ENCODE measurements at places on chromosomes 4 and X.

DNA sequence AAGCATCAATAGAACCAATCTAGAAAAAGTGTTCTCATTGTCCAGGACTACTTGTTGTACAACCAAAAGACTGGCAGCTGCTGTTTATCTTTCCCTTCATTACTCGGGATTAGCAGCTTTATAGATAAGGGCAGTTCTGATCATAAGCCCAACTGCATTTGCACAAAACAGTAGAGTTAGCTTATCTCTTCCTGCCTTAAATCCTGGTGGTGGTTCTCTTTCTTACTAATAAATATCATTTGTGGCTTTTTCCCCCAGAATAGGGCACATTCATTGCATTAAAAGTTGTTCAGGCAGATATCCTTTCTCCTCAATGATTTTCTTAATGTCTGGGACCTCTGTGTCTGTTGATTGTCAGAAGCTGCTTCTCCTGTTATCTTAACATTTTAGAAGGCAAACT lies 20.2 kb upstream of the RRAGB start:
- no peak for DNase-seq

DNA sequence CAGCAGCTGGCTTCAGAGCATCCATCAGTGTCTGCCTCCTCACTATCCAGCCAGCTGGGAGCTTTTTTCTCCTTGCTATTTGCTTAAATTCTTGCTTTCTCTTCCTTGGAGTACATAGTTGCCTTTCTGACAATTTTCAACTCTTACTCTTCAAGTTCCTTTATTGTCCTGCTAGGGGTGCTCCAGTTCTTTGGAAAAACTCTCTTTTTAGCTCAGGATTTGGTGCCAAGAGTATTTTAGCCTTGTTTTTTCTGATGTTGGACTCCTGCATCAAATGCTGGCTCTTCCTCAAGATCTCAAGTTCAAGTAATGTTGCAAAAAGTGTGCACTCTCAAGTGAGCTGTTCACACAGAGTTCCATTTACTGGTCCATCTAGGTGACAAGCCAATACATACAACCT lies 126.4 kb downstream of the KDR start:
- no peak for DNase-seq

DNA sequence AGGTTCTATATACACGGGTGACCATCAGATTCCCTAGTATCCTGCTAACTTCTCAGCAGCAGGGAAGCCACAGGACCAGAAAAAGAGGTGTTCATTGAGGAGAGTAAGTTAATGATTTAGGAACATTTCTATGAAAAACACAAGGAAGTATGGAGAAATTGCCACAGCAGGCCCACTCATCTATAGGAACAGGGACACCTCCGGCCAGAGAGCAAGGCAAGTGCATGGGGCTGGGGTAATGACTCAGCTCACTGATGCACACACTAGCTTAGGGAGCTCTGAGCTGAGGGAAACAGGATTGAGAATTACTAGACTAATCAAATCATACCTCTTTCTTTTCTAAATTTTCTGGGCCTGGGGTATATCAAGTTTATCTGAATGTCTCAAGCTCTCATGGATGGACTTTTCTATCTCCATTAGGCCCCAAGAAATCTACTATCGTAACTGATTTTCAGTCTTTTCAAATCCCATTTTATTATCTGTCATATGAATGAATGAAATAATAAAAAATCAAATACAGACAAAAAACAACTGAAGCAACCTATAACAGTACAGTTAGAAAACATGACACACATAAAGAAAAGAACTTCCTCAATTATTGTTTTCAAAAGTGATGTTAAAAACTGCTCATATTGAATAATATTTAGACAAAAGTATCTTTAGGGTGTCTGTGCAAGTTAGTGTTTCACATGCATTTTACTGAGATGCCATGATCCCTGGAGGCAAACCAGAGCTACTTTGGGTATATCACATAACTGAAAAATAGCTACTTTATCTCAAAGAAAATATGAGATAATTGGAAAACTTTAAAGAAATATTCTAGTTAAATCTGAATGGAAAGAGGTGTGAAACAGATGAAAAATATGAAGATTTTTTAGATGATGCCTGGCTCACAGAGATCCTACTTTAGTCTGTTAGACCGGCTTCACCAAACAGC lies 89.8 kb downstream of the FBXO8 start:
- DNase-seq, result no peak

GRCh38 chrX:139201924-139202323 lies 328.6 kb upstream of the F9 start:
- DNase-seq, result no peak

DNA sequence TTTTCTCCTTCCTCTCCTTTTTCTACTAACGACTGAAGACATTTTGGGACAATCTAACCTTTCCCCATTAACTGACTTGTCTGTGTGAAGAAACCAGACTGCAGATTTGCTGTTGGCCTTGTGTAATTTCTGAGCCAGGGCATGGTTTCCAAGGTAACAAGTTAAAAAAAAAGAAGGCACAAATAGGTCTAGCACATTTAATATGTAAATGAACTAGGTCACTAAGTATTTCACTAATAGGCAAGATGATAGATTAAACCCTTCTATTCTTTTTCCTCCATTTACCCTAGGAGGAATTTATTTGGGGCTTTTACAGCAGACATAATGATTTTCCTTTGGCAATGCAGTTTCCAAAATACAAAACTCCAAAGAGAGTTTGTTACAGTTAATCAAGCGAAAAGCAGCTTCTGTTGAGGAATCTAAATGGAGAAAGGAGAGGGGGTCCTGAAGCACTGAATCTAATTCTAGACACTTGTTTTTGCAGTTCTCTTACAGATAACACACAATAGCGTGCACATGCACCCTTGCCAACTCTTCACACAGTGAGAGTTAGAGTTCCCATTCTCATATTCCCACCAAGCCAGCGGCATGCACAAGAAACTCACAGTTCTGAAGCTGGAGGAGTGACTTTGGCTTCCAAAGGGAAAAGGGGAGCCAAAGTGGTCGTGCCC lies 72.0 kb downstream of the TSPAN5 start:
- no peak for DNase-seq

- no peak for DNase-seq
These were observed 167.8 kb upstream of the FAM241A start for GRCh38 chr4:111977419-111977965.

- no peak for DNase-seq
These were observed 507.5 kb downstream of the SPOCK3 start for GRCh38 chr4:166726832-166727231.

DNA sequence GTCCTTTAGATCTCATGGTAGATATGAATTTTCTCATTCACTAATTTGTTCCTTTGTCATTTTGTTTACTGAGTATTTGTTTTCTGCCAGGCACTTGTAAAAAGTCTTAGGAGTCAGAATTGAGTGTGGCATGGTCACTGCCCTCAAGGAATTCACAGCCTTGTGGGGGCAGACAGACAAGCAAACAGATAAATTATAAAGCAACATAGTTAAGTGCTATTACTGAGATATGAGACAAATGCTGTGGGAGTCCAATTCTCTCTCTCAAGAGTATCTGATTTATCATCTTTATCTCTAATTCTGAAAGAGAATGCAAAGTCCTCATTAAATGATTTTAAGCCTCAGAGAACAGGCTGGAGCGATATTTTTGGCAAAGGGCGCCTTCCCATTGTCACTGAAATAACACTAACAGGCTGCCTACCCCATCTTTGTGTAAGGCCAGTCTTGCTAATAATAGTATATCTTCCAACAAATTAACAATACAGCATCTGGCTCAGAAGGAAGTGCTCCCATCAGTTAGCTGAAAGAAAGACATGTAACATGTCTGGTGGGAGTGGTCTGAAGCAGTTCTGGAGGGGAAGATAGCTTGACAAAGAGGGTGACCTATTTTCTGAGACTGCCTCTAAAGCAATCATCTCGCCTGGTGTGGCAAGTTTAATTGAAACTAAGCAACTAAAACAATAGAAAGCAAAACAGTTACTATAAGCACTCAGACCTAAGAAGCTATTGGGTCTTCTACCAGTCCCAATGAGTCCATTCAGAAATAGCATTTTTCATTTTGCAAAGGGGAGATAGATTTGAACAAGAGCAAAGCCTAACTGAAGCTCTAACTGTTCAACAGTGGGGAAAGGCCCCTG lies 61.5 kb upstream of the AMOT start:
- no peak for DNase-seq

DNA sequence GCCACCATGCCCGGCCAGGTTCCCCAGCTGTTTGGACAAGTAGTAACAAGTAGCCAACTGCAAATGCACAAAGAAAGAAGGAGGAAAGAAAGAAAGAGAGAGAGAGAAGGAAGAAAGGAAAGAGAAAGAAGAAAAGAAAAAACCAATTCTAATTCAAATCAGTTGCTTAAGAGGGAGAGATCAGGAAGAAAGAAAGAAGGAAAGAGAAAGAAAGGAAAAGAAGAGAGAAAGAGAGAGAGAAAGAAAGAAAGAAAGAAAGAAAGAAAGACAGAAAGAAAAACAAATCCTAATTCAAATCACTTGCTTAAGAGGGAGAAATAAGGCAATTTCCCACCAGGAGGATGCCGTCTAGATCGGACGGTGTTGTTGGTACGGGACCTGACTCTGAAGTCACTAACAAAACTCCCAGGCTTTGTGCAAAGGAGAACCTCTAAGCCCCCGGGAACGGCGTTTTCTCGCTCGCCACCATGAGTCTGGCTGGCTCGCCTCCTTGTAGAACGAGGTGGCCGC lies 95.5 kb upstream of the PPP2R3B start:
- no peak for DNase-seq

DNA sequence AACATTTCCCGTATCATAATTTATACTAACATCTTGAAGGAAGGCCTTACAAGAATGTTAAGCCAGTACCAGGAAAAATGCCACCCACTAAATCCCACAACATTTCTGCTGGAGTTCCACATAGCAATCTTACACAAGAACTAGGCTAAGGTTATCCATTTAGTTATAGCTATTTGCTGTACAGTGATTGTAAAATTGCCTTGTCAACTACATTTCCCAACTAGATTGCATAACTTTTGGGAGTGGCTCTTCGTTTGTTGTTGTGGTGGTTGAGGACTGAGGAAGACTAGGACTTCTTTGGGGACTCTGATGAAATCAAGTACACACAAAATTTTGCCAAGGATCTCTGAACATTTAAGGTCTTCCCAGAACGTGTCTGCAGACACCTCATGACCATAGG lies 8.0 kb downstream of the IBSP start:
- no peak for DNase-seq

DNA sequence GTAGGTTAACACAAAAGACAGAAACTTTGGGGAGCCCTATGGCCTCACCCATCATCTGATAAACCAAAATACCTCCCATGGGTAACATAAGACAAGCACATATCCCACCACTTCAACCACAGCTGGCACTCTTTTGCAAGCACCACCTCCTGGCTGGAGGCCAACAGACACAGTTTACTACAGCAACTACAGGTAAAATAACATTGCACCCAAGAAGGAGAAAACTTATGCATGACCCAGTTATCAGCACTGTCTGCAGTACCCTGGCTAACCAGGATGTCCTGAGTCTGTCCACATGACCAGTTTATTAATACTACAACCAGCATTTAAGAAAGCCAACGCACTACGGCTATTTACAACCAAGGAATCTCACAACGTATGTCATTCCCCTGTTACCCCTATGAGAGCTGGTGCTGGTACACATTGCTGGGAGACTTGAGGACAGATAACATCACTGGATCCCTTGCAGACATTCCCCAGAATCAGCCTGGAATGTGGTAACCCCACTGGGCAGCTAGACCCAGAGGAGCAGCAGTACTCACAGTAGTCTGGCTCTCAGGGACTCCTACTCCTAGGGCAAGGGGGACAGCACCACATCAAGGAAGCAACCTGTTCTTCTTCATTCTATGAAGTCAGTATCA lies 32.0 kb downstream of the ELF2 start:
- DNase-seq, result no peak

DNA sequence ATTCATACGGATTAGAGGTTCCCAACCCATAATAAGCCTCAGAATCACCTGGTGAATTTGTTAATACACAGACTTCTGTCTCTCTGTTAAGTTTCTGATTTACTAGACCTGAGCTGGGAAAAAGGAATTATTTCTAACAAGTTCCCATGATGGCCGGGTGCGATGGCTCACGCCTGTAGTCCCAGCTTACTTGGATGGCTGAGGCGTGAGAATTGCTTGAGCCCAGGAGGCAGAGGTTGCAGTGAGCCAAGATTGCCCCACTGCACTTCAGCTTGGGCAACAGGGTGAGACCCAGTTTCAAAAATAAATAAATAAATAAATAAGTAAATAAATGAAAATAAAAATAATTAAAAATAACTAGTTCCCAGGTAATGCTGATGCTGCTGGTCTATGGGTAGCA lies 412.3 kb downstream of the GALNTL6 start:
- DNase-seq, result no peak

DNA sequence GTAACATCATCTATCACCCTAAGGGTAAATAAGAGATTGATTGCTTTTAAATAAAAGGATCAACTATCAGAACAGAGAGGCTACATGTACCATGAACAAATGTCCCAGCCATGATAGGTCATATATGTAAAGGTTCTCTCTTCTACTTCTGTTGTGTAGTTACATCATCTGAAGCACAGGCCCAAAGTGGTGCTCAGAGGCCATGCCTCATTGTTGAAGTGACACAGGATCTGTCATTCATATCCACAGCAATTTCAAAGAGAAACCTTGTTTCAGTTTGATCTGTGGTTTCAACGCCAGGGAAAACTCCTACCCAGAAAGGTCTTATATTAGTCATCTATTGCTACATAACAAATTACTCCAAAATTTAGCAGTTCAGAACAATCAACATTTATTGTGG lies 269.2 kb upstream of the MAOA start:
- DNase-seq, result no peak

DNA sequence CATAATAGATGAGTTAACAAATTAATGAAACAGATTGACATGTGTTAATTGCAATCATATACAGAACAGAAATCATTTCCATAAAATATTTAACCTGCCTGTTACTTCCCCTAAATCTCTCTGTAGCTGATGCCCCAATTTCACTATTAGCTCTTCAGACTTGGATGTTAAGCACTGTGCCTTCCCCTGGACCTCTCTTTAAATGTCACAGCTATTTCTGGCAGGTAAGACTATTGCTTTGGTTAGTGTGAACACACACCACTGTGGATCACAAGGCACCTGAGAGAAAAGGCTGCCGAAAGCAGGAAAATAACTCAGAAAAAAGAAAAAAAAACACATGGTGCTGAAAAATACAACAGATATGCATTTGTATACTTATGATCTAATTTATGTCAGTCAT lies 91.3 kb downstream of the SNCA start:
- no peak for DNase-seq

DNA sequence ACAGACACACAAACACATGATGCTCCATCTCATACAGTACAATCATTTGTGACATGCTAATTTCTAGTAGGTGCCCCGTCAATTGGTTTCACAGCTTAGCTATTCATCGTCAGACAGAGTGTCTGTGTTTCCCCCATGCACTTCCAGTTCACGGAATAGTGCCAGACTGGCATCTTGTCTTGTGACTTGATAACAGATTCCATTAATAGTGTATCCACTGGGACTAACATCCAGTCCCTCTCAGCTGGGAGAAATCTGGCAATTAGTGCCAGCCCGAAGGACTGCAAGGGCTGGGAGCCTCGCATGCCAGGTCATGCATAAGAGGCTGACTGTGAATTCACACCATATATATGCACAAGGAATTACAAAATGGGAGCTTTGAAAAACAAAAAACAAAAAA lies 20.2 kb upstream of the GATB start:
- DNase-seq, result no peak

- DNase-seq, result no peak
These were observed 24.5 kb downstream of the RAP1GDS1 start for GRCh38 chr4:98285676-98286075.

- no peak for DNase-seq
These were observed 6.9 kb upstream of the HAND2 start for GRCh38 chr4:173536808-173537429.

GRCh38 chr4:183263787-183264386 lies 56.2 kb downstream of the CLDN22 start:
- no peak for DNase-seq

- no peak for DNase-seq
These were observed 137.7 kb downstream of the PDS5A start for GRCh38 chr4:39840027-39840426.

Measured in NCI-H460 (cell line).